Left renal cortex interstitium (tissue), 4 donors: ENCODE measurements at places on chromosomes 16 and 17. TPM values are rescaled to one million over a fixed set of nuclear protein-coding genes. Genes with fewer than 3 reads are reported as not detected.

Gene ARL5C
- 0.22 TPM for polyA plus RNA-seq

Gene MYOCD
- polyA plus RNA-seq, result 6.3 TPM

DNA sequence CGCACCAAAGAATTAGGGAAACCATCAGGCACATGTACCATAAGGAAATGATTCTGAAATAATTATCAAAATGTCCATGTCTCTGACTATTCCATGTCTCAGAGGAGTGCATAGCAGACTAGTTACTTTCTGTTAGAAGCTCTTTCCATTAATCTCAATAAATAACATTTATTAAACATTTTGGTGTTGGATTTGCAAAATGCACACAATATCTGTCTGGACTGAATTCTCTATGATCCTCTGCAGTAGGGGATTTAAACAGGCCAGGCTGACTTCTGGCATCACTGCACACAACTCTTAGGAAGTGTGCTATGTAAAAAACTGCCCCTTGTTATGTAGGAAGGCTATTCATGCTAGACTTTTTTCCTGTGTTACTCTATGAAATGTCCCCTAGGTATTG, 283.3 kb upstream of the CDH5 start:
- no peak for DNase-seq

Gene NPB
- polyA plus RNA-seq, result 0.54 TPM

GRCh38 chr17:17750881-17751280, 69.6 kb downstream of the RAI1 start:
- DNase-seq, result no peak

GRCh38 chr17:57350266-57350665, 93.9 kb downstream of the MSI2 start:
- no peak for DNase-seq
